PC-9 (cell line): ENCODE measurements at places on chromosomes 1 and 21.

DNA sequence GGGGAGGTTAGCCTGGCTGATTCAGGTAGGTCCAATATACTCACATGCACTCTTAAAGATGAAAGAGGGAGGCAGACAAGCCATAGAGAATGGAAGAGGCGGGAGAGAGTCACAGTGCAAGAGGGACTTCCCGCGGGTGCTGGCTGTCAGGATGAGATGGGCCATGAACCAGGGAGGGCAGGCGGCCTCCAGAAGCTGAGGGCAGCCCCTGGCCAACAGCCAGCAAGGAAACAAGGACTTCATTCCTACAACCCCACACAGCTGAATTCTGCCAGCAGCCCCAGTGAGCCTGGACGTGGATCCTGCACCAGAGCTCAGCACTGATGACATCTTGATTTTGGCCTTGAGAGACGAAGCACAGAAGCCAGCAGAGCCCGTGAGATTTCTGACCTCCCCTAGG is 15.1 kb upstream of the B3GALT5 start:
- DNase-seq = no peak

DNA sequence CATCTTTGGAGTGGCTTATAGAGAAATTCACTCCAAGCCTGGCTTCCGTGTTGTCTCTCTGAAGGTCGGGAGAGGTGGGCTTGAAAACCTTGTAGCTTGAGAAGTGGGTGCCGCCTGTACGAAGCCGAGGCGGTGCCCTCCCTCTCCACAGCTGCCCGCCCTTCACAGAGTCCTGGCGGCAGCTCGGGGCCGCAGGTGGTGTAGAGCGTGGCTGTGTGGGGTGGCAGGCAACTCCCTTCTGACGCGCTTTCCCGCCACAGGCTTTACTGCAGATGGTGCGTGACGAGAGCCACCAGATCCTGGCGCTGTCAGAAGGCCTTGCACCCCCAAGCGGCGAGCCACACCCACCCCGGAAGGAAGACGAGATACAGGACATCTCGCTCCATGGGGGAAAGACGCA is 33.1 kb upstream of the DIP2A start:
- DNase-seq = no peak

- no peak for DNase-seq
These were observed 208.0 kb upstream of the DEPDC1 start for GRCh38 chr1:68704800-68705443.

- DNase-seq = no peak
These were observed 7.0 kb downstream of the INSRR start for GRCh38 chr1:156851779-156852417.

DNA sequence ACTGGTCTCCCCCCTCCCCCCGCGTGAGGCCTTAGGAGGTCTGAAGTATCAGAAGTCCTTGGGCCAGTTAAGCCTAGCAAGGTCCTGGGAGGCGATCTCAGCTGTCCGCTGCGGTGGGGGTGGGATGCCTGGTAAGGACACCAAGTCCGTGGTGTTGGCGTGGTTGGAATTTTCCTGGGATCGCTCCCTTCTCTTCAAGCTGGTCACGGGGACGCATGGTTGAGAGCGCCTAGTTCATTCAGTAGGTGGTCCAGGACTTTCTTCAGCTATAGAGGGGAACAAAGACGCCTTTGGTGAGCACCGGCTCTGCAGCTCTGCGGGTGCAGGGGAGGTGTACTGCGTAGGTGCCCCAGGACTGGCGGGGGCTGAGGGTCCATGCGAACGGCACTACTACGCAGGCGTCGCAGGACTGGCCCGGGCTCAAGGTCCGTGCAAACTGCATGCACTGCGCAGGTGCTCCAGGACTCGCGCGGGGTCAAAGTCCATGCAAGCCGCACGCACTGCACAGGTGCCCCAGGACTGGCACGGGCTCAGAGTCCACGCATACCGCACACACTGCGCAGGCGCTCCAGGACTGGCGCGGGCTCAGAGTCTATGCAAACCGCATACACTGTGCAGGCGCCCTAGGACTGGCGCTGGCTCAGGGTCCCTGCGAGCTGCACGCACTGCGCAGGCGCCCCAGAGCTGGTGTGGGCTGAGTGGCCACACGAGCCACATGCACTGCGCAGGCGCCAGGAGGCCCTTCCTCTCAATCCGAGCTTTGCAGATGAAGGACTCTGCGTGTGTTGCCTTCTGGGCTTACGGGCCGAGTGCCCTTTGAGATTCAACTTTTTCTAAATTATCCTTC is 36.6 kb upstream of the HMGN1 start:
- peak; percentile 52 for DNase-seq

GRCh38 chr1:53334781-53335180 is 6.9 kb upstream of the LRP8 start:
- DNase-seq = no peak

- DNase-seq = no peak
These were observed 4.8 kb upstream of the SARS1 start for GRCh38 chr1:109208836-109209463.

- DNase-seq = no peak
These were observed 97.6 kb upstream of the CD34 start for GRCh38 chr1:208008534-208008933.

DNA sequence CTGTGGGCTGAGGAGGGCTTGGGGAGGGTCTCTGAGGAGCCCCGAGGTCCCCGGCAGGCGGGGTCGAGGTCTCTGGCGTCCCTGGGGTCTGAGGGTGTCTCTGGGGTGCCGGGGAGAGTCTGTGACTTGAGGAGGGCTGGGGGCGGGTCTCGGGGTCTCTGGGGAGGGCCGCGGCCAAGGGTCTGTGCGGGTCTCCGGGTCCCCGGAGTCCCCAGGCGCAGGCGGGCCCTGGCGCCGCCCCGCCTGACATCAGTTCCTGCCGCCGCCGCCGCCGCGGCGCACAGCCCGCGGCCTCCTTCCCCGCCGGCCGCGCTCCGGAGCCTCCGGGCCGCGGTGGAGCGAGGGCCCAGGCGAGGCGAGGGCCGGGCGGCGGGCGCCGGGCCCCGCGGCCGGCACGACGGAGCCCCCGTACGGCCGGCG is at the start of gene PLEKHM2:
PLEKHM2 (plus strand) TSS at position 279 of the 420 bp plus-strand sequence. CDS start 239 bp downstream, outside the sequence.
- peak; percentile 14 for DNase-seq

DNA sequence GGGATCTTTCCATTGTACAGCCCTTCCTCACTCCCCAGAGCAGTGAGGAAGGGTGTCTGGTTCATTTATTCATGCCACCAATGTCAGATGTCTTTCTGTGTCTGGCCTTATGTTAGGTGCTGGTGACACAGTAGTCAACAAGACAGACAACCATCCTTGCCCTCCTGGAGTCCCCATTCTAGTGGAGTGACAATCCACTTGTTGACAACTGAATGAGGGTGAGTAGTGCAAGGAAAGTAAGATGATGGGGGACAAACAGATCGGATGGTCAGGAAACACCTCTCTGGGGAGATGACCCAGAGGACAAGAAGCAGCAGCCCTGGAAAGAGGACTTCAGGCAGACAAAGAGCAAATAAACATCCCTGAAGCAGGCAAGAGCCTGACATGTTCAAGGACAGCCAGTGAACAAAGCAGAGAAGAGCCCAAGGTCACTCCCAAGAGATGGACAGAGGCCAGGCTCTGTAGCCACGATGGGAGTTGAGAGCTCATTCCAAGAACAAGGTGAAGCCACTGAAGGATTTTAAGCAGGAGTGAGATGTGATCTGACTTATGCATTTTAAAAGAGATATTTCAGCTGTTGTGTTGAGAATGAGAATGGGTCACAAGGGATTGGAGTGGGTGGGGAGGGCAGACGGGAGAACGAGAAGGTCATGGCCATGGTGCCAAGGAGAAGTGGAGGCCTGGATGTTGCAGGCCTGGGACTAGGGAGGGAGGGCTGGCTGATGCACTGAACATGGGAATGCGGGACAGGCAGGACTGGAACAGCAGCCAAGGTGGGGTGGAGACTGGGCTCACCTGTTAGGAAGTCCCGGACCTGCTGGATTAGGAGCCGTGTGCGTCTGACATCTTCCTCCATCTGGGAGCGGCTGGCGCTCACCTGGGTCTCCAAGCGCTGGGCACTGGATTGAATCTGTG is 30.2 kb downstream of the LAMB3 start:
- DNase-seq = no peak

DNA sequence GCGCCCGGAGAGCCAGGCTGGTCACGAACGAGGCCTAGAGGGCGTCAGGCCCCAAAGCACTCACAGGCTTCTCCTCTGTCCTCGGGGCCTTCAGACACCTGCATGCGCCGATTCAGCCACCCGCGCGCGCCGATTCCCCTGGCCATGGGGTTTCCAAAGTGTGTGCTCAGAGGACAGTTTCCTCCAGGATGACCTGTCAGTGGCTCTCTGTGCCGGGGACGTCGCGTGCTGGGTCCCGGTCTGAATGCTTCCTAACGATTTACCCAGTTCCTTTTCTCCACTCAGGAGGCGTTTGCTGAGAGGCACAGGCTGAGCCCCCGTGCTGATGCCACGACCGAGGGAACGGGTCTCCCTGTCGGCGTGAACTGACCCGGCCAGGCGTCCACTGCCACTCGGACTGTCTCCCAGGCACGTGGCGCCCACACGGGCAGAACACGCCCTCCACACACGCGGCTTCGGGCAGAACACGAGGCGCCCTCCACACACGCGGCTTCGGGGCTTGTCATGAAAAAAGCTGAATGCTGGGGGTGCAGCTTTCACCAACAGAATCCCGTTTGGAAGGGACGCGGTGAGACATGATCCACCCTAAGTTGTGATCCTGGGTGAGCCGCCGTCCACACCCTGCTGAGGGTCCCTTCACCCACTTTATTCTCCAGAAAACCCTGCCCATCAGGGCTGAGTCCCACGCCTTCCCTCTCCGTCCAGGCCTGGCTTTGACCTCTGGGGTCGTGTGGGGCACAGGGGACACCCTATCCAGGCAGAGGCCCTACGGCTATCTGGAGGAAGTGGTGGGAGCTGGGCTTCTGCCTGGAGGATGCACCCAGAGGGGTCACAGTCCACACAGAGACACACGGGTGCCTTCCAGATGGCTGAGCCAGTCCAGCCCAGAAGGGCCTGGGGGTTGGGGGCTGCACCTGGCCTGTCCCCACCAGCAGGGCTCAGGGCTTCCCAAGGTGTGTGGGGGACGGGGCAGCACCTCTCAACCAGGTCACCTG is 56.1 kb downstream of the COL6A1 start:
- no peak for DNase-seq

DNA sequence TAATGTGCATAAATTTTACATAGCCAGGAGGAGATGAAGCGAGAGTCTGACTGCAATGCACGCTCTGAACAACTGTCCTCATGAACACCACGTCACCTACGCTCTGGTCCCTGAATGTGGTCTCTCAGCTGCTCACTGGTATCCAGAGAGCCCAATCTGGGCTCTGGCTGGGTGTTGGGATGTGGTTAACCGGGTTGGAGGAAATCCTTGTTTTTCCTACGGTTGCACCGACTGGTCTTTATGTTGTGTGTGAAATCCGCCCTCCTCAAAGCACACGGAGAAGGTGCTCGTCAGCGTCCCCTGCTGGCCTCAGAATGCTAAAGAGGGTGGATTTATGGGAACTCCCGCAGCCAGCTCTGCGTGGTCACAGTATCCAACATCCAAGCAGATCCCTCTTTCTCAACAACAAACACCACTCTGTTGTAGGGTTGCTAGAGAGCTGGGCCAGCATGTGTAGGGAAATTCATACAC is 51.8 kb upstream of the FAM89A start:
- DNase-seq = no peak

- DNase-seq = no peak
These were observed 63.1 kb upstream of the GPR88 start for GRCh38 chr1:100474834-100475233.

- peak; percentile 73 for DNase-seq
These were observed 37.5 kb upstream of the QSOX1 start for GRCh38 chr1:180116964-180117763.

DNA sequence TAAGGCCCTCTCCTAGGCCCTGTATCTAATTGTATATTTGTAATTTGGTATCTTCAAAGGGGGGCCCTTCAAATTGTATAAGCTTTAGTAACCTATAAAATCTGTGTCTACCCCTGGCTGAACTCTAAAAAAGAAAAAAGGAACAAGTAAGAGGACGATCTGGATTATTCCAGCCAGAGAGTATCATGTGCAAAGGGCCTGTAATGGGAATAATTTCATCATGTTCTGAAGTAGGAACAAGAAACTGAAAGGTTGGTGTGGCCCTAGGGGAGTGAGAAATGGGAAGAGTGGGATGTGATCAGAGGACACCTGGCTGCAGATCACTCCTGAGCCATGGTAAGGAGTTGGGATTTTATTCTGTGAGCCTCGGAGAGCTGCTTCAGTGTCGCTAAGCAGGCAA is 14.7 kb downstream of the PTAFR start:
- no peak for DNase-seq

GRCh38 chr1:231636157-231636556 is 9.6 kb downstream of the DISC1 start:
- no peak for DNase-seq

DNA sequence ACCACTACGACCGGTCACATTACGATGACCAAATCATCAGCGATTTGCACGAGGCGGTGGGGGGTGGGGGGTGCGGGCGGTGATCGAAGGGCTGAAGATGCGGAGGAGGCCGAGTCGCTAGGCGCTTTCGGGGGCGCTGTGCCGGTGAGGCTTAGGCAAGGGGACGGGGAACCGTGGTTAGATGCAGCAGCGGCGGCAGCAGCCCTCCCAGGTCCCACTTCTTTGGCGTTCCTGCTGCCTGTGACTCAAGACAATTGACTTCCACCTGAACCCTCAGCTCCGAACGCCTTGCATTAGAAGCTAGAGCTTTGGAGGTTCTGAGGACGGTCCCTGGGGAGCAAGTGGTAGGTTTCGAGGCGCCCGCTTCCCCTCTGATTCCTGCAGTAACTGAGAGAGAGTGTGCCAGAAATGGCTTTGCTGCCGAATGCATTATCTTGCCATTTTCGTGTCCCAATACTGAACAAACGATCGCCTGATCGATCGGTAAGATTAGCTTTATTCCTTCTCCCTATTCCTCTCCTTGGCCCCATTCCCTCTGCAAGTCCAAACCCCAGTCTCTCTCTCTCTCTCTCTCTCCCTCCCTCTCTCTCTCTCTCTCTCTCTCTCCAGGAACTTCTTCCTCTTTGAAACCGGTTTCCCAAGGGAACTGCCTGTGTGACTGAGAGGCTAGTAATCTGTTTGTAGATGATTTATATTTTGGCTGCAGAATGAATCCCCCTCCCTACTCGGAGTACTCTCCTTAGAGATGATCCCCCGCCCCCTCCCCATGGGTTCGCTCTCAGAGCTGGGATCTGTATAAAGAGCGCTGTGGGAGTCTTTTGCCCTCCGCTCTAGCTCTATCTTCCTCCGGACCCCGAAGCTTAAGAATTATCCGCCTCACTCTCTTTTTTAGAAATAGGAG is 735 bp upstream of the BRINP3 start:
- DNase-seq = no peak

- no peak for DNase-seq
These were observed 6.4 kb upstream of the RGS2 start for GRCh38 chr1:192802406-192802805.

DNA sequence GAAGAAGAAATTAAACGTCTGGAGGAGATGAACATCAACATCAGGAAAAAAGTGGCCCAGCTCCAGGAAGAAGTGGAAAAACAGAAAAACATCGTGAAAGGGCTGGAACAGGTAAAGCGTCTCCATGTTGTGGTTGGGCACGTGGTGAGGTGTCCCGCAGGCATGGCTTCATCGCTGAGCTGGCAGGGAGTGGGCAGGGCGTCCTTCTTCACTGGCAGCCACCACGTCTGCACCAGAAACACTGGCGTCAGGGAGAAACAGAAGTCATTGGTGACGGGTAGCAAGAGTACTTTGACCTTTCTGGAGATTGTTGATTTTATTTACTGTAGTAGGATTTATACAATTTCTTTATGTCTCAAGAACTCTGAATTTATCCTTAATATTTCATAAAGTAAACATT is 59.0 kb upstream of the DIP2A start:
- DNase-seq = no peak
